Hematopoietic multipotent progenitor cell treated with erythropoietin and hydrocortisone succinate and interleukin-3 and kit ligand, for 15 days (in vitro differentiated cells): ENCODE measurements at places on chromosomes 5 and 9.
A peak's percentile ranks its signal among the peaks of the same experiment; 100 is the strongest.

GRCh38 chr9:4579001-4579400 is 83.1 kb upstream of the PLPP6 start:
- DNase-seq = no peak

DNA sequence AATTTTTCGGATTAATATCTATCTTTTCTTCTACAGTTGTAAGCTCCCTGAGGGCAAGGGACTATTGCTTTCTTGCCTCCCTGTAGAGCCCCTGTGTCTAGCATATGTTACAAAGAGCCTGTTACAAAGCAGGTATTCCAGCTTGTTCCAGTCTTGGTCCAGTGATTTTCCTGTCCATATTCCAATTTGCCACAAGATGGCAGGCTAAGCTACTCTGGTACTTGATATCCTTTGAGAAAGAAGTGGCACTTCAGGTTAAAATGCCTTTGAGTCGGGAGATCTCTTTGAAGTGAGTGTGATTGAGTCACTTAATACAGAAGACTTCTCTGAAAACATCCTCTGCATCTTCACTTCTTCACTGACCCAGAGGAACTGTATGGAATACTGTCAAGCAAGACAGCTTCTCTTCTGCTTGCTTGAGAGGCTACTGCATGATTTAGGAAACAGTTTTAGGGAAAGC is 24.5 kb downstream of the CAVIN4 start:
- DNase-seq = no peak

- DNase-seq = peak; percentile 22
Observed at GRCh38 chr5:68239487-68239886, 23.9 kb downstream of the PIK3R1 start.

DNA sequence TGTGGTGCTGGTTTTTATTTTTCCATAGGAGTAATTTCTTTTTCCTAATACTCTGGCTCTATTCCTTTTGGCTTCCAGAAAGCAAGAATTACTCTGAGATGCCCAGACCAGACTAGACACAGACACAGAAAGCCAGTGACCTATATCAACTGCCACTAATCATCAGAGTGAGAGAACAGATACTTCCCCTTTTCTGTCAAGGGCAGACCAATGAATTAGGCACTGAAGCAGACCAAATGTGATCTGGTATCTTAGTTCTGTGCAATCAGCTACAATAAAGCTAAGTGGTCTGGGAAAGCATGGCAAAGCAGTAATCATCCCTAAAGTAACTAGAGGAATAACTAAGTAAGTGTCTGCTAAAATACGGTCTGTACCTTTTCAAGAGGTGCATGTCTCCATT is 239.1 kb downstream of the ELAVL2 start:
- DNase-seq = no peak

DNA sequence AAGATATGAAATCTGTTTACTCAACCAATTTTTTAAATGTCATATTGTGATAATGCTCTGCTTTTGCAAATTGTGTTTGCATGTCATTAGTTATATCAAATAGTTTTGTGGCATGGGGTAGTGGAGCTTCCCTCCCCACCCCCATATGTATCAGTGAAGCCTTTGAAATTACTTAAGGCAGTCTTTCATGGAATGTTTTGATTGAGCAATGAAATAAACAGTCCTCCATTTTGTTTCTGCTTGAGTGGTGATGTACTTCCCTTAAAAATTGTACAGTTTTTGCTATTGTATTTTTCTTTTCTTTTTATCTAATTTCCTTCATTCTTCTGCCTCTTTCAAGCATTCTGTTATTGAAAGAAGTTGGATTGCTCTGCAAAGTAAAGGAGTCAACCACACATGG is 3.5 kb downstream of the SOWAHA start:
- no peak for DNase-seq

DNA sequence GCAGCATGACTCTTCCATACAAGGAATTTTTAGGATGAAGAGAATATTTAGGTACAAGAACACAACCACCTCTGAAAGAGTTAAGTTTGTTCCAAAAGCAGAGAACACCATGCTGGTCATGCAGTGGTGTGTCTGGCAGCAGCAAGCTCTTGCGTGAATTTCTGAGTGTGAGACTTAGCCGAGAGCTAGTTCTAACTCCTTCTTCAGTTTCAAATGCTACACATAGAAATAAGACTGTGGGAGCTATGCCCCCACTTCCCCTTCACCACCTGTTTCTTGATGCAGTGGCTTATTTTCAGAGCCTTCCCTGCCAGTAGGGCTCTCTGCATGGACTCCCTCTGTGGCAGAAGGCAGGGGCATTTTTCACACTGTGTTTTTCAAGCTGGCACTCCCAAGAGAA is 122.9 kb upstream of the ZNF366 start:
- no peak for DNase-seq

GRCh38 chr9:136960212-136960937 is 8.3 kb downstream of the LCN12 start:
- no peak for DNase-seq

DNA sequence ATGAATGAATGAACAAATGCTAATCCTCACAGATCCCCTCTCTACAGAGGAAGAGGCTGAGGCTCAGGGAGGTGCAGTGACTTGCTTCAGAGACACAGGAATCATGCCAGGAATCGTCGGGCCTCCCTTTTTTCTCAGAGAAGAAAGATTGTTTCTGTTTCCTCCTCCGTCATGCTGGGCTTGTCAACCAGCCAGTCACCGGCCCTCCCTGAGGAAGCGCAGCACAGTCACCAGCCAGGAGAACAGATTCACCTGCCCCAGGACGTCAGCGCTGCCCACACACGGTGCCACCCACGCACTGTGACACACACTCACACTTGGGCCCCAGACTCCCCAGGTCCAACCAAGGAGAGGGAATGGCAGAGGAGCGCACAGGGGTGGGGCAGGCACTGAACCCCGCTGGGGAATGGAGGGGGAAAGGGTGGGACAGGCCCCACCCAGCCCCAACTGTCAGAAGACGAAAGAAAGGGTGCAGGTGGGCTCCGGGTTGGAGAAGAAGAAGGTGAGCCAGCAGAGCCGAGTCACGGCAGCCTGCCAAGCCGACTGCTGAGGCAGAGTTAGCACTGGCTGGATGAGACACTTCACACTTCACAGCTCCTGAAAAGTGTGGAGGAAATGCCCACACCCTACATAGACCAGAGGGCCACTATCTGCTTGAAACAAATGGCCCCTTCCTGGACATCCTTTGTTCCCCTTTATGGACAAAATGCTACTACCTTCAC is 13.8 kb upstream of the ERGIC1 start:
- DNase-seq = no peak

DNA sequence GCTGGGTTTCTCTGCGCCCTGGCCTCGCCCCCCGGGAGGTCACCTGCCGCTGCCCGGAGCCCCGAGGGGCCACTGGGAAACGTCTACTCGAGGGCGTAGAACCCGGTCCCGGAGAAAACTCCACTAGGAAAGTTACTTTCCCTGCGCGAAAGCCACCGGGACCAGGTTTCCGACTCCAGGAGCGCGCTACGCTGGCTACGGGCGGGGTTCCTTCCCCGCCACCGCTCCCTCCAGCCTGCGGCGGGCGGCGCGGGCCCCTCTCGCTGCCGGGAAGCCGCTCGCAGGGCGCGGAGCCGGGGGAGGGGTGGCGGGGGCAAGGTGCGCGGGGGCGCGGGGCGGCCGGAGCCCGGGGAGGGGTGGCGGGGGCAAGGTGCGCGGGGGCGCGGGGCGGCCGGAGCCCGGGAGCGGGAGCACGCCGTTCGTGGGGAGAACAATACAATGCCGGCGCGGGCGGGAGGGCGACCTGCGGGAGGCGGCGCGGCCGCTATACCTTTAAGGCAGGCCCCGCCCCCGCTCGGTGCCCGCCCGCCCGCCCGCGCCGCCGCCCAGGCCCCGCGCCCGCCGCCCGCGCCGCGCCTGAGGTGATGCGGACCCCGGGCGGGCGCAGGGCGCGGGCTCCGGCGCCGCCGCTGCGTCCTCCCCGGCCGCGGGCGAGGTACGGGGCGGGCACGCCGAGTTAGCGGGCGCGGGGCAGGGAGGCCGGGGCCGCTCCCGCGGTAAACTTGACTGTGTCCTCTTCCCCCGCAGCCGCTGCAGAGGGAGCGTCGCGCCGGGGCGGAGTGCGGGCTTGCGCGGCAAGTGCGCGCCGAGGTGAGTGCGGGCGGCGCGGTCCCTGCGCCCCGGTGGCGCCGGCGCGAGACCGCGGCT is 278.1 kb downstream of the AOPEP start:
- no peak for DNase-seq

- no peak for DNase-seq
Observed at GRCh38 chr9:78622126-78622525, 325.2 kb downstream of the PSAT1 start.

DNA sequence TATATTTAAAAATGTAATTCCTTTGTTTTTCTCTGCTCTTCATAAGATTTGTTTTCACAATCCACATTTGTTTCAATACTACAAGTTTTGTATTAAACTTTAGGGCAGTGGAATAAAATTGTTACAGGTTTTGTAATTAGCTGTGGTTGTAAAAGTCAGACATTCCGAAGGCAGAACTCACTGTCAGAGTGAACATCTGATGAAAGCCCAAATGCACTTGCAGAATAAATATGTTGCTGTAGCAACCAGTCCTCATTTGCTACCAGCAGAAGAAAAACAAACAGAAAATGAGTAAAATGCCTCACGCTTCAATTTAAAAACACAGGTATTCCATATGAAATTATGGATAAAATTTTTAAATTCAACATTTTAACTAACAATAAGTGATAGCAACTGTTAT is 740.1 kb upstream of the FAM174A start:
- DNase-seq = no peak

DNA sequence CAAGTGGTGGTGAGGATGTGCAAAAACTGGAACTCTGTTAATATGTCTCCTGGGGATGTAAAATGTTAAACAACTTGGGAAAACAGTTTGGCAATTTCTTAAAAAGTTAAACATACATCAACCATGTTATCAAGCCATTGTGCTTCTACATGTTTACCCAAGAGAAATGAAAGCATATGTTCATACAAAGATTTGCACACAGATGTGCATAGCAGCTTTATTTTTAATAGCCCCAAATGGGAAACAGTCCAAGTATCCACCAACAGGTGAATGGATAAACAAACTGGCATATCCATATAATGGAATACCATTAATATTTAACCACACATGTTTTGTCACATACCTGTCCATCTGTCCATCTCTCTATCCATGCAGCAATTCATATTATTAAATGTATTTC is 6.2 kb downstream of the VPS13A start:
- DNase-seq = no peak

DNA sequence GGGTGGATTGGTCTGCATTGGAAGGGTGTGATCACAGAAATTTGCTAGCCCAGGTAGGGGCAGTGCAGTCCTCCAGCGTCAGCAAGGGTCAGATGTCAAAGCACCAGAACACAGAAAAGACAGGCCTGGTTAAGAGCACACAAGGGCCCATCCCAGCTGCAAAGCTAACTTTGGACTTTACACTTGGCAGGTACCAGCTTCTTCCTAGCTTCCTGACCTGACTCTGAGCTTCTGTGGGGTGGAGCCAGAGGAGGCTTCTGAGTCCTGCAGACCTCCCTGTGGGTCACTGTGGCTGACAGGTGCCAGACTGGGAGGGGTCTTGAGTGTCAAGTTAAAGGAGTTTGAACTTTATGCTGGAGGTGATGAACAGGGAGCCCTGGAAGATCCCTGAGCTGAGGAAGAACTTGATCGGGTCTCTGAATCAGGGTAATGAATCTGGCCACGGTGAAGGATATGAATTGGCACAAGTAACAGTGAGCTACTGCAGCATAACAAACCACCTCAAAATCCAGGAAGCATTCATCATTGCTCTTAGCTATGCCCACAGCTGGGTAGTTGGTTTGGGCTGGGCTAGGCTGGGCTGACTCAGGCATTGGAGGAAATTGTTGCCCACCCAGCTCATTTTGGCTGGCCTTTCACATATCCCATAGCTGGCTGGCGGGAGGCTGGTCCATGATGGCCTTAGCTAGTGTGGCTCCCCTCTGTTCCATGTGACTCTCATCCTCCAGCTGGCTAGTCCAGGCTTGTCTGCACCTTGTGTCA is 63.4 kb downstream of the BARX1 start:
- DNase-seq = no peak

GRCh38 chr9:13146840-13147239 is 132.7 kb downstream of the MPDZ start:
- DNase-seq = no peak

DNA sequence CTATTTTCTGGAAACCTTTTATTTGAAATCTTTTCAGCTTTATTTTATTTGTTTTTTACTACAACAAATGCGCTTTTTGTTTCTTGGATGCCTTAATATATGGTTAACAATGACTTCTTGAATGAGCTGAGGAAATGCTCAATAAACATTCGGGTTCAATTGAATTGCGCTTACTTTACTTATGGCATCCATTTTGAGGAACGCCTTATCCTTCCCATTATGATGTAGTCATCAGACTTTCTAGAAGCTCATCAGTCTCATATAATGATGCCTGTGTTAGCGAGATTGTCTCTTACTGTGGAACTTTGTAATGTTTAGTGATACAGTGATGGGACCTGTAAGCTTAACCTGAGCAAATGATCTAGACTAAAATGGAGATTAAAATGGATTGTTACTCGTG is 916 bp downstream of the SHLD3 start:
- DNase-seq = no peak

- peak; percentile 62 for DNase-seq
Observed at GRCh38 chr5:135203593-135204036, 169.6 kb upstream of the PITX1 start.

DNA sequence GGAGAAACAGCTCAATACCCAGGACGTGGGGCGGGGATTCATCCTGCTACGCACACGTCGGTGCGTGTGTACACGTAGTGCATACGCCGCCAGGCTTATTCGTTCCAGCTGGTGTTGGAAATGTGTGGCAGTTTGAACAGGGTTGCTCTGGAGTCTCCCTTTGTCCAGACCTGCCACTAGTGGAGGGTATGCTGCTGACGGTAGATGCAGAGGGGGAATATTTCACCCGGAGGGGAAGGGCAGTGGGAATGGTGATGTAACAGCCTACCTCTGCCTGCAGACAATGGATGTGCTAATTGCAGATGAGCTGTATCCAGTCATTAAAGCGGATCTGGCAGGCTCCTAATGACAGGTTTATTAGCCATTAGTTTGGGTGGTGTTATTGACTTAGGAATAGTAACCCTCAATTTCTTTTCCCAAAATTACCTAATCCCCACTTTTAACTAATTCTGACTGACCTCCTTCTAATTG is 142.7 kb downstream of the PAX5 start:
- no peak for DNase-seq

DNA sequence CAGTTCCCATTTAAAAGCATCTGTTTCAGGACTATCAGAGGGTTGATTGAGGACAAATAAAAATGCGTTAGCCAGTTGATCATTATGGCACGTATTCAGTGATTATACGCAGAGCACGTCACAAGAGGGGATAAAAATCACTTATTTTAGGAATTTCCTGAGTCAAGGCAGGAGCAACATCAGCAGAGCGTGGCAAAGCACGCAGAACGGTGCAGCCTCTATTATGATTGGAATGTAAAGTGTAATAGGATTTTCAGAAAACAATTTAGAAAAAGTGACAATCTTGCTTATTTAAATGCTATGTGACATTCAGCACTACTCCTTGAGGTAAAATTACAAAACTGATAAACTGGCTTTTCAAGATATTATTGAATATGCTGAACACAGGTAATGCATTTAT is 413.6 kb upstream of the DAP start:
- no peak for DNase-seq

GRCh38 chr9:107816561-107817021 is 327.0 kb upstream of the KLF4 start:
- no peak for DNase-seq

- DNase-seq = no peak
Observed at GRCh38 chr5:82364497-82364896, 86.3 kb upstream of the RPS23 start.
